Mesendoderm (in vitro differentiated cells): ENCODE measurements at places on chromosomes 16 and 17.
A peak's percentile ranks its signal among the peaks of the same experiment; 100 is the strongest.

DNA sequence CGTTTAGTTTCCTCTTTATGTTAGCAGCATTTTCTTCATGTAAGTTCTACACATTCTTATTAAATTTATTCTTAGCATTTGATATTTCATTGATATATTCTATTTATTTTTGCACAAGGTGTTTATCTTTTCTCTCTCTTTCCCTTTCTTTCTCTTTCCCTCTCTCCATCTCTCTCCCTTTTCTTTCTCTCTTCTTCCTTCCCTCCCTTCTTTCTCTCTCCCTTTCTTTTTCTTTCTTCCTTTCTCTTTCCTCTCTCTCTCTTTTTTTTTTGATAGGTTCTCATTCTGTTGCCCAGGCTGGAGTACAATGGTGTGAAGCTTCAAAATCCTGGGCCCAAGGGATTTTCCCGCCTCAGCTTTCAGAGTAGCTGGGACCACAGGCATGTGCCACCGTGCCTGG is 176.4 kb downstream of the AXIN2 start:
- no peak for DNase-seq

GRCh38 chr17:60147553-60148223 is 2.1 kb upstream of the CA4 start:
- DNase-seq: no peak

GRCh38 chr17:8740486-8740885 is 4.2 kb downstream of the CCDC42 start:
- peak; percentile 74 for DNase-seq

GRCh38 chr17:38584350-38584925 is 21.3 kb downstream of the SRCIN1 start:
- DNase-seq: peak; percentile 85

DNA sequence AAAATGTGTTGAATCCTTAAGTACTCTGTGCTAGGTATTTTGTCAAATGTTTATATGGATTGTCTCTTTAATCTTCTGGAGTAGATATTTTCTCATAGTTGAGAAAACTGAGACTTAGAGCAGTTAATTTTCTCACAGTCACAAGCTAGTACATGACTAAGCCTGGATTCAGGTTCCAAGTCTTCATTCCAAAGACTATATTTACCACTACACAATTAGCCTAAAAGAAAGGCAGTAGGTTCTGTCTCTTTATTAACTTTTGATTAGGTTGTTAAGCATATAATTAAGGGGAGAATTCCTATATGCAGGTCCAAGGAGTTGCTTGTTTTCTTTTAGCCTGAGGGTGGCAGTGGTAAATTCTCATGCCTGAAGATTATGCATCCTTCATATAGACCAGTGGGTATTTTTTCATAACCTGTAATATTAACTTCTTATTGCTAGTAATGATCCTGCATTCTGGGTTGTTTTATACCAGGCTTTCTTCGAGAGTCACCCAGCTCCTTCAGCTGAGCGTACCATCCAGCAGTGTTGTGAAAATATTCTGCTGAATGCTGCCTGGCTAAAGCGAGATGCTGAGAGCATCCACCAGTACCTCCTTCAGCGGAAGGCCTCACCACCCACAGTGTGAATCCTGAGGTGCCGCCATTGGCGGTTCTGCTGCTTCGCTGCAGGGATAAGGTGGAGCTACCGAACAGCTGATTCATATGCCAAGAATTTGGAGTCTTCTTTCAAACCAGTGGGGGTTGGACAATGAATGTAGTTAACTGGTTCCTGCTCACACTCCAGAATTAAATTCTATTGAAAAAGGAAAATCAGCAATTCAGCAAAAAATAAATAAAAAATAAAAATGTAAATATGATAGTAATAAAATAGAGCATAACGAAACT is 28.2 kb upstream of the KPNB1 start:
- peak; percentile 97 for DNase-seq

GRCh38 chr17:66582373-66583111 is 252.4 kb upstream of the CACNG5 start:
- DNase-seq: peak; percentile 15

GRCh38 chr17:80588702-80589383 is 44.2 kb downstream of the RPTOR start:
- DNase-seq: no peak

DNA sequence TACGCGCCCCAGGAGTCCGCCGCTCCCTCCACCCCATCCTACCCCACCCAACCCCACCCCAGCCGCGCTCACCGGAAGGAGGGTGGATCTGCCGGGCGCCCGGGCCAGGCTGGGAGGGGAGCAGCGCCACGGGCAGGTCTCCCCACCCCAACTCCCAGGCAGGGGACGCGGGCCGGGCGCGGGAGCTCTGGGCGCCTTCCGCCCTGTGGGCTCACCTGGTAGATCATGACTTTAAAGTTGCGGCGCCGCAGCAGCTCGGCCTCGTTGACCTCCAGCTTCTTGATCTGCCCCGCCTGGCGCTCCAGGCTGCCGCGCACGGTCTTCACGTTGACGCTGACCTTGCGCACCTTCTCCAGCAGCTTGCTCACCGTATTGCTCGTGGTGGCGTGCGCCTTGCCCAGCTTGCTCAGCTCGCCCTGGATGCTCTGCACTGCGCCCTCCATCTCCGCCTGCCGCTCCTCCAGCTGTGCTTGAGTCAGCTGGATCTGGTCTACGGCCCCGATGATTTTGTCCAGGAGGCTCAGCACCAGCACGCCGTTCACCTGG is 571 bp downstream of the CAVIN1 start:
- DNase-seq: peak; percentile 68

DNA sequence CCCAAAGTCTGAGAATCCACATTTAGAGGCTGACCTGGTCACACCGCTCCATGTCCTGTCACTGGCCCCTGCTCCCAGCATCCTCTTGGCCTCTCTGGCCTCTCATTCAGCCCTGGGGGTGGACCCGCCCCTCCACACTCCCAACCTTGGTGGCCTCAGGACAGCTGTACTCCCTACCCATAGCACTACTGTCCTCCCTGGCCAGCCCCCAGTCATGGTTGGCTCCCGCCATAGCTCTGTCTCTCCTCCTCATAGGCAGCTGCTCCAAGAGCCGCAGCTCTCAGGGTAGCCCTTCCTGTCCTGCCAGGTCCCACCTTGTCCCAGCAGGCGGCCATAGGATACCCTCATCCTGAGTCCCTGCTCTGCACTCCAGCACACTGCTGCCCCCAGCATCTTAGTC is 38.0 kb upstream of the PHB1 start:
- DNase-seq: no peak

DNA sequence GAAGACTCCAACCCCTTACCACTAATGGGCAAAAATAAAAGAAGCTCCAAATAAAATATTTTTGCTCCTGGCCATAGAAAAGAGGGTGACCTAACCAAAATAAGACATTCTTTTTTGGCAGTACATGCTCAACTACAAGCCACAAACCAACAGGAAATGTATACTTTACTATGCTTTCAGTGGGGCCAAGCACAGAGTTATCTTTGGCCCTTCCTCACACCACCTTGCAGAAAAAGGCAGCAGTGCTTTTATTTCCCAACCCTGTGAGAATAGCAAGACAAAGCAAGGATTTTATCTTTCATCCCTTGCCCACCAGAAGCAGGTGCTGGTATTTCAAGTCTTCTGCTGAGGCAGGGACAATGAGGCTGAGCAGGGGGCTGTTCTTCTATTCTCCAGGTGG is 1493.1 kb downstream of the CDH11 start:
- no peak for DNase-seq

- DNase-seq: peak; percentile 95
These were observed 3.6 kb upstream of the HROB start for GRCh38 chr17:44137891-44138709.

DNA sequence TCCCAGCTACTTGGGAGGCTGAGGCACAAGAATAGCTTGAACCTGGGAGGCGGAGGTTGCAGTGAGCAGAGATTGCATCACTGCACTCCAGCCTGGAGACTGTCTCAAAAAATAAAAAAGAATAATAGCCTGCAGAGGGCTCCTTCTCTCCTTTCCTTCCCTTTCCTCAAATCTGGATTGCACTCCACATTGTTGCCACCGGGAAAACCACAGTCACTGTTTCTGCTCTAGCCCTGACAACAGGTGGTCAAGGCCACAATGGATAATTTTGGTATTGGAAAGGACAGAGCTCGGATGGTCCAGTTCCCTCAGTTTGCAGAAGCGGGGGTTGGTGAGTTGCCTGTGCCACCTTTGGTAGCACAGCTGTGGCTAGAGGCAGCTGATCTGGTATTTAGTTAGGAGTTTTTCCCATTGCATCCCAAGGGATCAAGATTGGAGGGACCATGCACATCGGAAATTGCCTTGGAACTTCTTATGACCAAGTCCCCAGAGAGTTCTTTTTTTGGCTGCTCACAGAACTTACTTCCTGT is 44.7 kb upstream of the PRSS54 start:
- DNase-seq: peak; percentile 82

DNA sequence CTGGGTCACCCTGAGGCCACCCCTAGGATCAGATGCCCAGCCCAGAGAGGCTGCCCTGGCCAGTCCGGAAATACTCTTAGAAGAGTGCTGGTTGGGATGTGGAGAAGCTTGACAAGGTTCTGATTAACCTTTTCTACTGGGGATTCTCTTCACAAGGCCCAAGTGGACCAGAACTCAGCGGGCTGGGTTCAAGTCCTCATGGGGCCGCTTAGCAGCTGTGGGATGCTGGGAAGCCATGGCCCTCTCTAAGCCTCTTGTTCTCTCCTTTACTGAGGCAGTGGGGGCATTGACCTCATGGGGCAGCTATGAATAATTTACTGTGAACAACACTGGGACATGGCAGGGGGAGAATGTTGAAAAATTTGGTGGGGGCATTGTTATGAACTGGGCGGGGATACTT is 92.8 kb downstream of the CYLD start:
- no peak for DNase-seq

DNA sequence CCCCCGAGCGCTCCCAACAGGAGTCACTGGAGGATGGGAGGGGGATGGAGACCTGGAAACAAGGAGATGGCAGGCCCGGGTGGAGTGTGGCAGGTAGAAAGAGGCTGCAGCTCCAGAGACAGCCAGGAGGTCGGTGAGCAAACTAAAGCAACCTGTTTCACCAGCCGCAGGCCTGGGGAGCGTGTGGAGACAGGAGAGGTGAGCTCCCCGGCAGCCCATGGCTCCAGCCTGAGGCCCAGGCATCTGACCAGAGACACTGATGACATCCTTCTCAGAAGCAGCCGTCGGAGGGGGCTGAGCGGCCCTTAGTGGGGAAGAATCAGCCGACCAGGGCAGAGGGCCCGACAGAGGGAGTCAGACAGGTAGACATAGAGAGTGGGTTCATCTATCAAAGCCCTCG is 165.1 kb downstream of the ZNF423 start:
- DNase-seq: peak; percentile 11

GRCh38 chr17:33904476-33904875 is 350.6 kb upstream of the CCL2 start:
- no peak for DNase-seq

DNA sequence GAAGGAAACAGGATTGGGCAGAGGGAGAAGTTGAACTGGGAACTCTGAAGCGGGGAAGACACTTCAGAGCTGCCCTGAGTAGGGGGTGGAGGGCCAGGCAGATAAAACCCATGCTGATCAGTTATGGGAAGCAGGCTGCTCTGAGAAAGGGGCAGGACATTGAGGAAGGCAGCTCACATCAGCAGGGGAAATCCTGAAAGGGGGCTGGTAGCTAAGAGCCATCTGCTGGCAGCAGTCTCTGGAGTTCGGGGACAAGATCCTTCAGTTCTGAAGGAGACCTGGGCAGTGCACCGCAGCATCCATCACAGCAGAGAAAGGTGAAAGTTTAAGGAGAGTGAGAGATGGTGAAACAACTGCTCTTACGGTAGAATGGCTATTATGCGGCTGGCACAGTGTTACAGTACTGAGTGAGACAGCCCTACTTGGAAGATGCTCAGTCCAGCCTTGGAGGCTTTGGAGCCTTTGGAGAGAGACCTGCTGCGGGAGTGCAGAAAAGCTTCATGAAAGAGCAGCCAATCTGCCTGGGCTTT is 5.4 kb upstream of the KIF18B start:
- peak; percentile 49 for DNase-seq

DNA sequence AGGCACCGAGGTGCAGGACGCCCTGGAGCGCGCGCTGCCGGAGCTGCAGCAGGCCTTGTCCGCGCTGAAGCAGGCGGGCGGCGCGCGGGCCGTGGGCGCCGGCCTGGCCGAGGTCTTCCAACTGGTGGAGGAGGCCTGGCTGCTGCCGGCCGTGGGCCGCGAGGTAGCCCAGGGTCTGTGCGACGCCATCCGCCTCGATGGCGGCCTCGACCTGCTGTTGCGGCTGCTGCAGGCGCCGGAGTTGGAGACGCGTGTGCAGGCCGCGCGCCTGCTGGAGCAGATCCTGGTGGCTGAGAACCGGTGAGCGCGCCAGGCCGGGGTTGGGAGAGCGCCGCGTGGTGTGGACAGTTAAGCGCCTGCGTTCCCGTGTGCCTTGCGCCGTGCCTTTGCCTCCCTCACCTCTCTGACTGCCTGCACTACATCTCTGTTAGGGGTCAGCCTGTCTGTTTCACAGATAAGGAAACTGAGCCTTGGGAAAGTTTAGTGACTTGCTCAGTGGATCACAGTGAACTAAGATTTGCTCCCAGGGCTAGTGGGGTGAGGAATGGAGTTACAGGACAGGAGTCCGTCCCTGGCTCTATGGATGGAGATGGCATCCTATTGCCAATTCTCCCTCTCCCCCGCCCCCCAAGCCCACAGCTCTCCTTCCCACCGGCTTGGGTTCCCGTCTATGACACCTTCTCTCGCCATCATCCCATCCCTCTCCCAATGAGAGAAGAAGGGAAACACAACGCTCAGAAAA is 880 bp downstream of the SARM1 start:
- DNase-seq: peak; percentile 43

DNA sequence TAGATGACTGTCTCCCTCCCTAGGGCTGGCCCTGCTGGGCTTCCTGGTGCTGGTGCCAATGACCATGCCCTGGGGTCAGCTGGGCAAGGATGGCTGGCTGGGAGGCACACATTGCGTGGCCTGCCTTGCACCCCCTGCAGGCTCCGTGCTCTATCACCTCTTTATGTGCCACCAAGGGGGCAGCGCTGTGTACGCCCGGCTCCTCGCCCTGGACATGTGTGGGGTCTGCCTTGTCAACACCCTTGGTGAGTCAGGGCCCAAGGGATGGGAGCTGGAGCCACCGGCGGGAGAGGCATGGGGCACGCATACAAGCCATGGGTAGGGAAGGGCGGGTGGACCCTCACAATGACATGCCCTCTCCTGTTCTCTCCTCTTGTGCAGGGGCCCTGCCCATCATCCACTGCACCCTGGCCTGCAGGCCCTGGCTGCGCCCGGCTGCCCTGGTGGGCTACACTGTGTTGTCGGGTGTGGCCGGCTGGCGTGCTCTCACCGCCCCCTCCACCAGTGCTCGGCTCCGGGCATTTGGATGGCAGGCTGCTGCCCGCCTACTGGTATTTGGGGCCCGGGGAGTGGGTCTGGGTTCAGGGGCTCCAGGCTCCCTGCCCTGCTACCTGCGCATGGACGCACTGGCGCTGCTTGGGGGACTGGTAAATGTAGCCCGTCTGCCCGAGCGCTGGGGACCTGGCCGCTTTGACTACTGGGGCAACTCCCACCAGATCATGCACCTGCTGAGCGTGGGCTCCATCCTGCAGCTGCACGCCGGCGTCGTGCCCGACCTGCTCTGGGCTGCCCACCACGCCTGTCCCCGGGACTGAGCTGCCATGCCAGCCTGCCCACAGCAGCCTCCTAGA is 2.2 kb downstream of the PAQR4 start:
- no peak for DNase-seq

DNA sequence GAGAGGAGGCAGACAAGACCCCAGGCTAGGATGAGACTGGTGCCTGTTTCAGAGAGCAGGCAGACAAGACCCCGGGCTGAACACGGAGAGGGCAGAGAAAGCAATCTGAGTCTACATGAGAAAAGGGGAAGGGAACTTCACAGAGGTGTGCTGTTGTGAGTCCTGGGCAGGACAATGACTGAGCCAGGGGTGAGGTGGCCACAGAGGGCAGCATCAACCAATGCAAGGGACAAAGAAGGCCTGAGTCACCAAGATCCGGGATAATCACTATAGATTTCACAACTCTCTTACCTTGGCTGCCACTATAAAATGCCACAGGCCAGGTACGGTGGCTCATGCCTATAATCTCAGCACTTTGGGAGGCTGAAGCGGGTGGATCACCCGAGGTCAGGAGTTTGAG is 89.0 kb downstream of the SLC39A11 start:
- peak; percentile 35 for DNase-seq
